ENCODE measurements at places on chromosomes 12 and 14.

DNA sequence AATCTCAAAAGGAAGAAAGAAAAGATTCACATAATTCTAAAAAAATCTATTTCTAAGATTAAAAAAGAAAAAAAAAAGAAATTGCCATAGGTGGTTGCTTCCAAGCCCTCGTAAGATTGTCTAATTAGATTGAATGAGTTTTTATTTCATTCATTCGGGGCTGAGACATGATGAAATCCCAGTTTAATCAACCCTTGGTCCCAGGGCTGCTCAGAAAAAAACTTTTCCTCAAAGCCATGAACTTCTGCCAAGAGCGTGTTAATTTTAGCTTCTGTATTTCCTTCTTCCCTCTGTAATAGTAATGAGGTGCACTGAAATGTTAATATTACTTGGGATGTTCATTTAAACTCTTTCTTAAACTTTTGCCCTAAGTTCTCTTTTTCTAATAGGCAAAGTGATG is 62.6 kb downstream of the TMEM132D start:
- DNase-seq = no peak

- no peak for DNase-seq
These were observed 57.2 kb downstream of the GPR68 start for GRCh38 chr14:91187271-91187670.

DNA sequence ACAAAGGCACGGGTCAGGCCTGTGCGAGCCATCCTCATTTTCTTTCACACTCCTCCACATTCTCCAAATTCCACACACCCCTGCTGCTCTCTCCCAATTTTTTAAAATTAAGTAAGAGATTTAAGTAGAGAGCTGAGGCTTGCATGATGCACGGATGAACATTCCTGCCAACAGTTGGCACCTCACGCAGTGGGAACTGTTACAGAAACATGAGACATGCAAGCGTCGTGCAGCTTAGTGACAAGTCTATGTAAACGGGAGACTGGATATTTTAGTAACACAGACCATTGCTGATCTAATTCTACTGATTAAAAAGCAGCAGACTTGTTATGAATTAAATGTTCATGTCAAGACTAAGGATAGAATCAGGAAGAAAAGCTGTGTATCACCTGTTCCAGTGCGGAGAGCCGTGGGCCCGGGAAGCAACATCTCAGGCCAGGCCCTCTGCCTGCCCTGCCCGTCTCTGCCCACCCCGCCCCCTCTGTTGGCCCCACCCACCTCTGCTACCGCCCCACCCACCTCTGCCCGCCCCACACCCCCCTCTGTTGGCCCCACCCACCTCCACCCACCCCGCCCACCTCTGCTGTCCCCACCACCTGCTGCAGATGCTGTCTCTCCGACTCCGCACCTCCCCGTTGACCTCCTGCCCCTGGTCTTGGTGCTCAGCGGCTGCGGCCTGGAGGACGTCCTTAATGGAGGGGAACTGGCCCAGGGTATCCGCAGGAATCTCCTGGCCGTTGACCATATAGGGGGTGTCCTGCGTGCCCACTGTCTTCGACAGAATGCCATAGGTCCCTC is 21.2 kb downstream of the GOLGA3 start:
- no peak for DNase-seq

DNA sequence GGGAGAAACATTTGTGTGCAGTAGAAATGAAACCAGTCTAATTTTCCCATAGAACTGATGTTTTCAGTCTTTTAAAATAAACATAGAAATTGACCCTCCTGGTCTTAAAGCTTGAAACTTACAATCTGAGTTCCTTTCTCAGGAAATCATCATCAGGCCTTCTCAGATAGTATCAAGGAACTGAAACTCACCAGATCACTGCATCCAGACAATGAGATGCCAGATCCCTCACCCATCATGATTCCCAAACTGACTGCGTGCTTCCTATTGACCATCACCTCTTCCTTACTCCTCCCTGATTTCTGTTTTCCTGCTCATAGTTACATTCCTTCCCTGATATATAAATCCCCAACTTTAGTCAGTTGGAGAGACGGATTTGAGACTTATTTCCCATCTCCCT is 195.0 kb upstream of the AMIGO2 start:
- DNase-seq = no peak

All from effector CD8-positive, alpha-beta T cell (primary cell).